Activated CD4-positive, CD25-positive, alpha-beta regulatory T cell (primary cell): ENCODE measurements at places on chromosomes 11 and 22.
A peak's percentile ranks its signal among the peaks of the same experiment; 100 is the strongest.

DNA sequence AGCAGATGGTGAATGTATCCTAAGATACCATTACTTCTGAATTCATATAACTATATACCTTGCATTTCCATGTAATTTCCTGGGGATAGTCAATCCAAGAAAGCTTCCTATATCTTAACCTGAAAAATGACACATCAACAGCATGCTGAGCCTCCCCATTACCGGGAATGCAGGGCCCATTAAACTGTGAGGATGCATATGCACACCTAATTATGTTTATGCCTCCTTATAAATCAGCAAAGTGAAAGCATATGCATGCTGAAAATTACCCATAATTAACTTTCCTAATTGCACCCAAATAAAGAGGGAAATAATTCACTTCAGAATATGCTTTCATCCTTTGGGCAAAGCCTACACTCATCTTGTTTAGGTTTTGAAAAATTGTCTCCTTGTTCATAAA, 663.0 kb downstream of the KCNA4 start:
- no peak for DNase-seq

- no peak for DNase-seq
Observed at GRCh38 chr22:42959576-42960509, 55.1 kb downstream of the PACSIN2 start.

DNA sequence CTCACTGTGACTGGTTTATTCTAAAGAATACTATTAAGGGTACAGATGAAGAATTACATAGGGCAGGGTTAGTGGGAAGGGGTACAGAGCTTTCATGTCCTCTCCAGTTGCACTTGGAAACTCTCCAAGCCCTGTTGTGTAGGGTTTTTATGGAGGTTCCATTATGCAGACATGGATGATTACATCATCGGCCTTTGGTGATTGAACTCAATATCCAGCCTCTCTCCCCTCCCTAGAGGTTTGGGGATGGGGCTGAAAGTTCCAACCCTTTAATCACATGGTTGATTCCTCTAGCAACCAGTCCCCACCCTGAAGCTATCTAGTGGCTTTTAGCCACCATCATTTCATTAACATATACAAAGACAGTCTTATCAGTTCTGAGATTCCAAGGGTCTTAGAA, 472.6 kb downstream of the BUD13 start:
- no peak for DNase-seq

DNA sequence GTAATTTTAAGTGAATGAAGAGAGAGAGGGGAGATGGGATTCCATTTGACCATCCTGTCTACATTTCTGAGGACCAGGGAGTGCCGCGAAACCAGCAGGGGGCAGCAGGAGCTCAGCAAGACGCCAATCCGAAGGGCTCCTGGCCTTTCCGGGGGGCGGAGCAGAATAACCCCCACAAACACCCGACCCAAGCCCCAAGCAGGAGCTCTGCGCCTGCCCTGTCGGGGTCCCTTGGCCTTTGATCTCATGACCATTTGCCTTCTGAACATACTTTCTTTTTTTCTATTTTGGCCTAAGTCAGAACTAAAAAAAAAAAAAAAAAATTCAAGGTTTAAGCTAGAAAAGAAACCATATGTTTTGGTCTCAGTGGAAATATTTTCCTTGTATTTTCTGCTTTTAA, 21.9 kb upstream of the SCN2B start:
- DNase-seq, result peak; percentile 80

DNA sequence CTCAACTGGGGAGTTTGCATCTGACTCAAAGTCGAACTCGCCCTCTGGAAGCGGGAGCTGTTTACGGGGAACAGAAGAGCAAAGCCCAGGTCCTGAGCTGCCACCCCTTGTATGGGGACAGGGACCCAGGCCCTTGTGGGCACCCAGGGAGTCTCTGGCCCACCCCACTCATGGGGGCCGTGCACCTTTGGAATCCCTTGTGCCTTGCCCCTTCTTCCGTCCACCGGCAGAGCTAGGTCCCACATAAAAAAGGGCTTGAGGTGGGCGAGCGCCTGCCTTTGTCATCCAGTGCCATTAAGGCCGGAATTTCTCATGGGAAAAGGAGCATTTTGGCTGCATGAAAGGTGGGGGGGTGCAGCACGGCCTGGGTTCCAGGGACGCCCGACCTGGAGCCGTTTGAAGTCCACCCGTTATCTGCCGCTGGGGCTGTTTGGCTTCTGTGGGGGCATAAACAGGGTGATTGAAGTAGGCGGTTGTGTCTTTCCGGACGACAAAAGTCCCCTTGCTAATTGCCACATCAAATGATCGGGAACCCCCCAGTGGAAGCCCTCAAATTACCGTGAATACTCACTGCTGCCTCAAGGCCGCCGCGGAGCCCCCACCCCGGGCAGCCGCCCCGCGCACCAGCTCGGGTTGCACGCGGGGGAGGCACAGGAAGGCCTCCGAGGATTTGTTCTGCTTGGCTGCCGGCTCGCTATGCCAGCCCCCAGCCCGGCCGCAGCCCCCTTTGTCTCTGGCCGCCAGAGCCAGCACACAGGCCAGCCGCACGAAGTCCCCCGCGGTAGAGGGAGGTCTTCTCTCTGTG, 49.0 kb upstream of the FGF3 start:
- DNase-seq, result no peak

- no peak for DNase-seq
Observed at GRCh38 chr11:80748207-80748925, 1307.5 kb upstream of the TENM4 start.

- DNase-seq, result no peak
Observed at GRCh38 chr11:57615308-57615707, 17.8 kb downstream of the SERPING1 start.
